ENCODE measurements at places on chromosomes 3 and 15.

GRCh38 chr15:69725957-69726356, 273.3 kb downstream of the RPLP1 start:
- DNase-seq: no peak

GRCh38 chr3:186964071-186964470, 33.7 kb downstream of the ST6GAL1 start:
- DNase-seq: no peak

- no peak for DNase-seq
Measured at GRCh38 chr15:54519577-54519976, 541.3 kb downstream of the UNC13C start.

DNA sequence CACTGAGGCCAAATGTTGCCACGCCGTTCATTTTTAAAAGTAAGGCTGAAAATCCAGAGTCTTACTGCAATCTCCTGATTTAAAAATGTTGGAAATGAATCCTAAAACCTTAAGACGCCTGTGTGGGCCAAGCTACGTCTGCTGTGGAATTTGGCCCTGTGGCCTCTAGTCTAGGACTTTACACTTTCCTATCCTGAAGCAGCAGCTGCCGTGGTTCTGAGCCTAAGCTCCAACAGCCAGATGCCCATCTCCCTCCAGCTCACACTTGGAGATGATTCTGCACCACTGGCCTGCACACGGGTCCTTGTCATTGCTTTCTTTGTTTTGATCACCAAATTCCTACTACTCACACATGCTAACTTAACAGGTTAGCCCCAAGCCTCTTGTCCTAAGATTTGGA, 286.4 kb upstream of the LYSMD4 start:
- no peak for DNase-seq

- no peak for DNase-seq
Measured at GRCh38 chr3:186971578-186971977, 41.3 kb downstream of the ST6GAL1 start.

DNA sequence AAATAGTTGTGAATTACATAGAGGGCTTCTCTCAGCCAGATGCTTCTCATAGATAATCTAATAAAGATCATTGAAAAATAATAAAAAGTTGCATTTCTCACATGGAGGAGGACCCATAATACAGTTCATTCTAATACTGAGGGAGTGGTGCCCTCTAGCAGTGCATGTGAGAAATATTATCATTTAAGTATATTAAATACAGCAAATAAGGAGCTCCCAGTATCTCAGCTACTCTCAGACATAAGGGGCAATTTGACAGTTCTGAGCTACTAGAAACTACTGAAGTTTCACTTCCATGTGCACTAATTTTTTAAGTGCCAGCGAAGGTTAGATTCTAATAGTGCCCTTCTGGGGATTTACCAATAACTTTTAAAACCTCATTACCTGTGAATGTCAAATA, 188.3 kb downstream of the IL5RA start:
- peak; percentile 20 for DNase-seq

DNA sequence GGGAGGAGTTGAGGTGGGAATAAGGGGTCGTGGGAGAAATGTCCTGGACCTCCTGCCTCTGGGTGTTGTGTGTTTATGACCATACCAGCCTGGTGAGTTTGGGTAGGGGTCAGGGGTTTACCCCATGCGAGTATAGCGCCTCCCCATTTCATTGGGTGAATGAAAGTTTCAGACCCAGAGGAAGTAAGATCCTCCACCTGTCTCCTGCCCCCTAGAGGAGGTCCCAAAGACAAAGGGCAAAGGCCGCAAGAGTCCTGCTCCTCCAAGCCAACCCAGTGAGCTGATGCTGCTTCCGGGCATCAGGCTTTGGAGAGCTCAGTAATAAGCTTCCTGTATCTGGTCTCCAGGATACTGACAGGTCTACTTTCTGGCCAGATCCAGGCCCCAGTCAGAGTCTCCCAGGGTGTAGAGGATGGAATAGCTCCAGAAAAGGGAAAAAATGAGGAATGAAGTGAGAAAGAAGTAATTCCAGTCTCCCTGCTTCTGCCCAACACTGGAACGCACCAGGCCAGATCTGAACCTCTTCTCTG, 6.4 kb upstream of the TBC1D21 start:
- no peak for DNase-seq

DNA sequence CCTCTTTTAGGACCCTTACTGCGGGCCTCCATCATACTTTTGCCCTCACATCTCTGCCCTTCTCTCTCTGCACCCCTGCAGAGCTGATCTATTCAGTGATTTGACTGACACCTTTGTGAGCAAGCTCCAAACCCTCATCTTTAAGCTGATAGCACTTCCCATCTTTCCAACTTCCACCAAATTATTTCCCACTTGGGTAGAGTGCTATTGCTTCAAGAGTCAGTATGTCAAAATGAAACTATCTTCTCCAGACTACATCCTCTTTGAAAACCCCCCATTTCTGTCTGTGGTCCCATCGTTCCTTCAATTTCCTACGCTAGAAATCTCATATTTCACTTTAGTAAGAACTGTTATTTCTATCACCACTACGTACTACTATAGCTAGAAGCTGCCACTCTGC, 19.7 kb downstream of the ZWILCH start:
- no peak for DNase-seq

DNA sequence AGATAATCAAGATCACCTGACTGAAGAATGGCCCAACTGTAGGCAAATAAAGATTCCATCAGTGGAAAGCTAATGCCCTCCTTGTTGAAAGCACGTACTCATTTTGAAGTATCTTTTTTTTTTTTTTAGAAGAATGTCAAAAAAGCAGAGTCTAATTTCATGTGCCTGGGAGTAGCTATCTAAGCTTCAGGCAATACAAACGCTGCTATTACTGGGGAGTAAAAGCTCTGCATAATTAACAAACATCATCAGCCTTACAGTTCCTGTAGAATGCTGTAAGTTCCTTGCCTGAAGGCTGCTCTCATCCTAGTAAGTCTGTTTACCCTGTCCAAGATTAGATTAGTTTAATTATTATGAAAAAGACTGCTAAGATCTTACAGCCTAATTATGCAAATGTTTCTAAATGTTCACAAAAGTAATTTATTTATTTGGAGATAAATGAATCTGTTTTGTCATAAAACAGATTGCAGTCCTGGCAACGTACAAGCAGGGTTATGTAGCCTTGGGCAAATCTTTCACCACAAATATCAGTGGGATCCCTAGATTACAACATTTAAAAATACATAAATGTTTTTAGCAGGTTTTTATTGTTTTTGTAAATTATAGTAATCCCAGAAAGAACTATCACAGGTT, 451.3 kb upstream of the AGTR1 start:
- DNase-seq: no peak

DNA sequence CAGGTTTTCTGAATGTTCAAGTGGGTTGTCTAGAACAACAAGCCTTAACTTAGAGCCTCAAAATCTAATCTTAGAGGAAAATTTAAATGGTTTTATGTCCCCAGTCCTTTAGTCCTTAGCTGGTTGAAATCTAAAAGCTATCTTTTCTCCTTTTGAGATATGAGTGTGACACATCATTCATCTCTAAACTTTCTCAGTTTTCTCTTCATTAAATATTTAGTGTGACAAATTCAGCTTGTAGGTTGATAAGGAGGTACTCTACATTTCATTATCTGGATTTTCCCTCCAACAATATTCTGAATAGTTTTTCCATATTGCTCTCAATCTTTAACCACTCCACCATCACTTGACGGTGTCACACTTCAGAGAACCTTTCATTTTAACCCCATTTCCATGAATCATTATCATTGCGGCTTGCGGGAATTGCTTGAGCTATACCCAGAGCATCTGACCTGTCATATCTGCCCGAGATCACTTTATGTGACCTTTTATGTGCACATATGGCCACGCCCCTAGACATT, 16.1 kb upstream of the ATP8B4 start:
- no peak for DNase-seq

DNA sequence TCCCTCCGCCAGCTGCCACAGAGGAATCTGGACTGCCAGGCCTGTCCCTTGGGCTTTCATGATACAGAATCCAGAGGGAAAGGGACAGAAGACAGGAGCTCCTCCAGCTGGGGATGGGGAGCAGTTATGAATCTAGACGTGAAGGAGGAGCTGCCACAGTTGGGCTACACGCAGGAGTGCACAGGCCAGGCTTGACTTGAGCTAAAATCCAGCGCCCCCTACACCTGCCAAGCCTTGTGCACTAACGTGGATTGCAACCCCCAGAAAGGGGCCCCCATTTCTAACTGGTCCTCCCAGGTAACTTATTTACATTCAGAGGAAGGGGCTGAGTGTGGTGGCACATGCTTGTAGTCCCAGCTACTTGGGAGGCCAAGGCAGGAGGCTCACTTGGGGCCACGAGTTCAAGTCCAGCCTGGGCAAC, 14.3 kb downstream of the KLHL6 start:
- DNase-seq: no peak

DNA sequence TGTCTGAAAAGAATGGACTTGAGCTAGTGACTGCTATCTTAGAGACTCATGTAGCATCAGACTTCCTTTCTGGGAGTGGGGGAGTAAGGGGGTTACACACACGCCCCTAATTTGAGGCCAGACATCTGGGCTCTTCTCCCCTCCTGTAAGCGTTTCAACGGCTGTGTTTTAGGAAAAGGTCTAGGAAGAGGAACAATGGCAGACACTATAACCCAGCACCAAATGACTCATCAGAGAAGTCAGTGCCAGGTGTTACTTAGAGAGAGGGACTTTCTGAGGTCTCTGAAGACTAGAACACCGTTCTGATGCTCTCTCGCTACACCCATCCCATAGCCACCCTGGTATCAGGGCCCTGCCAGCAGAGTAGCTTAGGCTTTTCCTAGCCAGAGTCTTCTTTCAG, 65.5 kb downstream of the SSUH2 start:
- no peak for DNase-seq

DNA sequence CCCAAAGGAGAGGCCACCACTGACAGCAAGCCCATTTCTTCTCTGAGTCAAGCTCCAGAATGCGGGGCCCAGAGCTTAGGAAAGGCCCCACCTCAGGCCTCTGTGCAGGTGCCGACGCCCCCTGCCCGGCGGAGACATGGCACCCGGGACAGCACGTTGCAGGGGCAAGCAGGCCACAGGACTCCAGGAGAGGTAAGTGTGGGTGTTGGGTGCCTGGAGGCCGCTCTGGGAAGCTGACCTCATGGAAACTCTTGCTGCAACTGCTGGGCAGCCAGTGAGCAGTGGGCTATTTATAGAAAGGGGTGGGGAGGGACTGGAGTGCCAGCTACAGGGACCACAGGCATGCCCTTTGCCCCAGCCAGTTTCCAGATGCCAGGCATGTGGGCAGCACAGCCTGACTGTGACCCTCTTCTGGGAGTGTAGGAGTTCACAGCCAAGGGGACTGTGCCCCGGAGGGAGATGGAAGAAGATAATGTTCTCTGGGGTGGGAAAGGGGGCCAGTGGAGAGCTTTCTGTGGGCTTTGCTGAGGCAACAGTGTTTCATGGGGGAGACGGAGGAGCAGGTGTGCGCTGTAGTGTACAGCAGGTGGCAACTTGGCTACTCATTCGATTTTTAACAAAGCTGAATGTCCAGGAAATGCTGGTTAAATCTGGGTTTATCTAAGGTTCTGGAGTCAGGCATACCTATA, 23.7 kb downstream of the ALPK3 start:
- DNase-seq: peak; percentile 49

- peak; percentile 50 for DNase-seq
Measured at GRCh38 chr3:152719264-152719663, 115.7 kb upstream of the P2RY1 start.

DNA sequence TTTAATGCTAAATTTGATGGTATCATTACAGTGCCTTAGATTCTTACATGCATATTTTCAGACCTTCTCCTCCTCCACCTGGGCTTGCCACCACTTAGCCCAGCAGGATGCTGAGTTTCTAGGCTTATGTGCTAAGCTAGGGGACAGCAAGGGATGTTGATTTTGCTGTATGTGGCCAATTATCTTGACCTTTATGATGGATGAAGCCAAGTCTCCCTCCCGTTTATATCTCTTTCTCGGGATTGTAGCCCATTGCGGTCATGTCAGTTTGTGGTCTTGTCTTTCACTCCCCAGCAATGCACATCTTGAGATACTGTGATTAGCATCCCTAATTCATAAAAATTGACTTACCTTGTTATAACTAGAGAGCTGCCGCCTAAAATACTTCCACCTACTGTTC, 278.7 kb upstream of the SOX2 start:
- DNase-seq: no peak

GRCh38 chr3:149151843-149152242, 22.4 kb downstream of the HPS3 start:
- DNase-seq: peak; percentile 69

DNA sequence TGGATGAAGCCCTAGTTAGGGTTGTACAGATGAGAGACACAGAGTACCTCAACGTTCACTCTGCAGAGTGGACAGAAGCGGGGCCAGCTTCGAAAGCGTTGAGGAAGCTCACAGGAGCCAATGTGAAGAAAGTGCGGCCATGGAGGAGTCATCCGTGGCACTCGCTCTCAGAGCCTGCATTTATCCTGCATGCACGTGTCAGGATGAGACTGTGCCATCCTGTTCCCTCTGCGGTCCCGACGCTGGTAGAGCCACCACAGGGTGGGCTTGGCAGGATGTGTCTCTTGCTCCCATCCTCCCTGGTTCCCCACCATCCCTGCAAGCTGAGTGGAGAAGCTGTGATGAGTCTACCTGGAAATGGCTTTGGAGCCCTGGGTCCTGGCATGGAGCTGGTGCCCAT, 39.3 kb downstream of the KLHL25 start:
- no peak for DNase-seq

DNA sequence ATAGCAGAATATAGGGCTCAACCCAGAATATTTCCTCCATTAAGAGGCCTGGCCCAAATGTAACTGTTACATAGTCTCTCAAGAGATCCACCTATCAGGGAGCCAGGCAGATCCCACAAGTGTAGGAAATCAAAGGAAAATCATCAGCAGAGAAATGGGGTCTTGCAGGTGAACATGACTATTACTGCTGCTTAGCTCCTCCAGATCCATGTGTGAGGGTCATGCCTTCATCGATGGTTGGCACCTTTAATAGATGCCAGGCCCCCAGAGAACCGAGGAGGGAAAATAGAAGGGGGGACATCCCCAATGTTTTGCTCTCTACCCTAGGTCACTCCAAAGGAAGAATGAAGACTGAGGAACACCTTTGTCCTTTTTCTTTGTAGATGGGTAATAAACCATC, 1029.9 kb upstream of the CADM2 start:
- no peak for DNase-seq

- DNase-seq: no peak
Measured at GRCh38 chr15:59398220-59398619, 25.5 kb upstream of the MYO1E start.

- DNase-seq: no peak
Measured at GRCh38 chr3:50204804-50205412, at the start of gene SLC38A3. Gene SLC38A3, plus strand, starts transcription at chr3:50205271. Its CDS starts 8,929 bp downstream, at chr3:50214200.

- DNase-seq: no peak
Measured at GRCh38 chr3:152672320-152672649, 162.6 kb upstream of the P2RY1 start.

GRCh38 chr3:43616034-43616433, 5.8 kb downstream of the ANO10 start:
- DNase-seq: no peak

- peak; percentile 4 for DNase-seq
Measured at GRCh38 chr3:157589211-157589610, 86.0 kb upstream of the VEPH1 start.

GRCh38 chr3:177229791-177230190, 32.5 kb upstream of the TBL1XR1 start:
- no peak for DNase-seq

- DNase-seq: no peak
Measured at GRCh38 chr15:101264911-101265641, 12.2 kb downstream of the SELENOS start.

All from fibroblast of skin of back (primary cell).